ENCODE measurements at places on chromosomes 3 and 15.

DNA sequence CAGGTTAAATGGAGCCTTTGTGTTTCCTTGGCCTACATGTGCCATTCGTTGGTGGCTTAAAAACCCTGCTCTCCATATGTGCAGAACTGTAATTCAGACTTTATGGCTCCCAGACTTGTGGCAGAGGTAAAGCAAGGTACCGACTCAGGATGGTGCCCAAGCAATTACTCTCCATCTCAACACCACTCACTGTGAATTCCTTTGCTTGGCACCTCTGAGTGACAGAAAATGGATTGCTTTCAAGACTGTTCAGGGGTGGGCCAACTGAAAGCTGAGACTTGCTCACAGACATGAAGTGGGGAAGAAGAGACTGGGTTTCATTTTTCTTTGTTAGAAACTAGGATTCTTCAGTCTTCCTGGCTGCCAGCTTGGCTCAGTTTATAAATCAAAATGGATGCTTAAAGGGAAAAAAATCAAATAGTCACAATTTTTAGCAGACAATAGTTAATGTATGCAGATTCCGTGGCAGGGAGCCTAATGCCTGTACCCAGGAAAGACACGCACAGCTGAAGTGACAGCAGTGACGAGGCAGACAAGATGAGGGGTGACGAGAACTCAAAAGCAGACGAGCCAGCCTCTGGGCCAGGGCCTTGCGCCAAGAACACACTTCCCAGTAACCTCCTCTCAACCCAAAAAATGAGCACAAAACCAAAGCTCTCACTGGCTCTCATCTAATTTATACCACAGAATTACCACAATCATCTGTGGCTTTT, 207.9 kb upstream of the SLC2A2 start:
- DNase-seq: peak; percentile 37

DNA sequence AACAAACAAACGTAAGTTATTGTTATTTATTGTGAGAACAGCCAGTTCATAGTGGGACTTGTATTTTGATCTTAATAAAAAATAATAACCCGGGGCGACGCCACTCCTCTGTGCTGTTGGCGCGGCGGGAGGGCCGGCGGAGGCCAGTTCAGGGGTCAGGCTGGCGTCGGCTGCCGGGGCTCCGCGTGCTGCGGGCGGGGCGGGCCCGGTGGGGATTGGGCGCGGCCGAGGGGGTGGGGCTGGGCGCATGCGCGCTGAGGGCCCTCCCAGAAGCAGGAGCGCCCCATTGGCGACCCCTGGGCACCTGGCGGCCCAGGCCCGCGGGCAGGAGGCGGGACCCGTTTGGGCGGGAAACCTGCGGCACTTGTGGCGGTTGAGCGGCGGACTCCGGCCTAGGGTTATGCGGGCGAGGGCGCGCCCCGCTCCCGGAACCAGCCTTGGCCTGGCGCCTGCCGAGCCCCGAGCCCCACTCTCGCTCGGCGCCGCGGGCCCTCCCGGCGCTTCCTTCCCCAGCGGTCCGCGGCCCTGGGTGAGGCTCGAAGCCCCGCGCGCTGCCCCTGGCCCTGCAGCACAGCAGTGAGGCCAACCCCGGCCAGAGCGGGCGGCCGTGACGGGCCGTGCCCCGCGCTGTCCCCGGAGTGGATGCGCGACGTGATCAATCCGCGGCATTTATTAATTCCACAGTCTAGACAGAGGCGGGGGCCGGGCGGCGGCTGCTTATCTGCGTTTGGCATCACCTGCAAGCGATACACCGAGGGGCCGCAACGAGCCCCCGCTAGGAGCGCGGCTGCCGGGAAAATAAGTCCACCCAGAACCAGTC, 6.0 kb downstream of the ISL2 start:
- no peak for DNase-seq

GRCh38 chr3:154954757-154955156, 125.4 kb upstream of the MME start:
- no peak for DNase-seq

- DNase-seq: no peak
Observed at GRCh38 chr3:113136071-113136470, 75.3 kb upstream of the BOC start.

GRCh38 chr15:67178569-67179210, 75.8 kb downstream of the AAGAB start:
- DNase-seq: no peak

DNA sequence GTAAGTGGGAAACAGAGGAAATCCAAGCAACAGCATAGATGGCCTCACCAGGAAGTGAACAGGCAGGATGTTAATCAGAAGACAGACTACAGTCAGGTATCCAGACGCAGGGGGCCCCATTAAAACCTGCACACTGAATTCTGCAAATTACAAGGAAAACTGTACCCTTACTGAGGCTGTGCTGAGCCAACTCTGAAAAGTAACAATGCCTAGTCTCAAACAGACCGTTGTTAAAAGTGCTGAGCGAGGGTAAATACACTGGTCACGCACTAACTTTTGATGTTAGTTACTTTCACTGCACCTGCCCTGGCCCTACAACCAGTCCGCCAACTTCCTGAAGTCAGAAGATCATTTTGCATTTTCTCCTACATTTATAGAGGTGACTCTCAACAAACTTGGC, 1.0 kb downstream of the TAMM41 start:
- DNase-seq: no peak

DNA sequence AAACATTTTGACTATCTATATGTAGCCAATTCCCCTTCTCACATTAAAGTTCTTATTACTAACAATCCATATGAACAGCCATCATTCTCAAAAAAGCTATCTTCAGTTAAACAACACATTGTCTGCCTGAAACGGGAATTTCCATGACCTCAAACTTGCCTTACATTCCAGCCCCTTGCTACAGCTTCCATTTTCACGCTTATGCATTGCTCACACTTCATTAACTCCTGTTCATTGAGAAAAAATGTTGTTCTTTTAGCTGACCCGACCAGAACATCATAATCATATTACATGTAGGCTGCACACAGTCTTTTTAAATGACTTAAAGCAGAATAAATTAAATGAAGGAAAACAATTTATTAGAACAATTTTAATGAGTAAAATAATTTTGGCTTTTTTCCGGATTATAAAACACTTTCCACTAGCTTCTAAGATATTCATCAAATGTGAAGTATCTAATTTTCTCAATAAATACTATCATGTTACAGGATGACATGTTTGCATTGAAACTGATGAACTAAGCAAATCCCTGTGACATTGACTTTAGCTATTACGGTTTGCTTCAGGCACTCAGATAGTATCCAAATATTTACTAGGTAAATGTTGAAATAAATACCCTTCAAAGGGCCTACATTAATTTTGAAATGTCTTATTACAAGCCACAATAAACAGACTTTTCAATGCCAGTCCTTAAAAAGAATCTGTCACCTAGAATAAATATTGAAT, 49.9 kb downstream of the P3H2 start:
- no peak for DNase-seq

GRCh38 chr15:57823325-57823882, 116.9 kb downstream of the POLR2M start:
- no peak for DNase-seq

GRCh38 chr3:169118666-169119370, 544.7 kb downstream of the MECOM start:
- no peak for DNase-seq

- DNase-seq: no peak
Observed at GRCh38 chr3:43326891-43327581, 40.7 kb downstream of the SNRK start.

GRCh38 chr3:157573780-157574378, 70.7 kb upstream of the VEPH1 start:
- DNase-seq: no peak

GRCh38 chr15:25832158-25832557, 31.0 kb downstream of the ATP10A start:
- DNase-seq: no peak

DNA sequence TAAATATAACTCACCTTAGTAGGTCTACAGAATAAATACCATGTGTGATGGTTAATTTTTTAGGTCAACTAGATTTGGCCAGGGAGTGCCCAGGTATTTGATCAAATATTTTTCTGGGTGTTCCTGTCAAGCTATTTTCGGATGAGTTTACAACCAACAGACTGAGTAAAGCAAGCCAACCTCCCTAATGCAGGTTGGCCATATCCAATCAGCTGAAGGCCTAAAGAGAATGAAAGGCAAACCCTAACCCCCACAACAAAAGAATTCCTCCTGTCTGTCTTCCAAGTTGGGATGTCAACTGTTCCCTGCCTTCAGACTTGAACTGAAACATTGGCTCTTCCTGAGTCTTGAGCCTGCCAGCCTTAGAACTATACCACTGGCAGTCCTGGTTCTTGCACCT, 28.6 kb downstream of the TASOR start:
- no peak for DNase-seq

DNA sequence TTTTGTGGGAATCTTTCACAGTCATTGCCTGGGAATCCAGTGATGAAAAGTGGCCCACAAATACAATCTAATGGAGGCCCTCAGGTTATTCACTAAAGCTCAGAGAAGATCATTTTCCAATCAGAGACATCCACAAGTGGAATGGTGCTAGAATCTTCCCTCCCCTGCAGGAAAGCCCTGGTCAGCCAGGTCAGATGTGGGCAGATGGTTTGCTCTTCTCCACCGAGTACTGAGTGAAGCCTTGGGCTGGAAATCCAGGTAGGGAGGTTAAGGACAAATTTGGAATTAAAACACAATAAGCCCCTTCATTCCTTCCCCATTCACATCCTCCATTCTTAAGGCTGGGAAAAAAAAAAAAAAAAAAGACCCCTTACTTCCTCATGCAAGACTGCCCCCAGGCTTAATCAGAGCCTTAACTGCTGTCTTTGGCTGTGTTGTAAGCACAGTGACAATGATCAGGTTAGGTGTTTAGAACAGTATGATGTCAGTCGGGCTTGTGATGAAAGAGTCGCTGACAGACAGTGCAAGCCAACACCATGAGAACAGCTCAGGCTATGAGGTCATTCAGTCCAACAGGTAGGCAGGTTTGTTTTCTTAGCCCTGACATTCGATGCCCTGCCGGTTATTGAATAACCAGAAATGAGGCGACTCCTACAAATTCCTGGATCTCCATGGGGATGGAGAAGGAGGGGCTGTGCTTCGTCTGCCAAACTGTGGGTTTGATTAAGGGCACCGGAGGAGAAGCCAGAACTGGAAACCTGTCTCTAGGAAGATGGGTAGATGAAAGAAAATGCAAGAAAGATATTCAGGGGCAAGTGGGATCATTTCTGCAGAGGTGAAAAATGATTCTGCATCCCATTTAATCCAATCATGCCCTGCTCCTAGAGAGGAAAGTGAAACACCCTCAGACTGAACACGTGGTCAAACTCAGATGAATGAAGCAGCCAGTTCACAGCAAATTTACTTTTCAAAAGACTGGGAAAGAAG, 23.5 kb upstream of the HES1 start:
- DNase-seq: no peak

- no peak for DNase-seq
Observed at GRCh38 chr15:67083135-67083762, 17.8 kb downstream of the SMAD3 start.

GRCh38 chr3:58963928-58964503, 85.8 kb downstream of the CFAP20DC start:
- no peak for DNase-seq

- DNase-seq: no peak
Observed at GRCh38 chr15:88612186-88612796, 8.8 kb upstream of the AEN start.

GRCh38 chr3:153469162-153469561, 307.1 kb downstream of the RAP2B start:
- no peak for DNase-seq

GRCh38 chr3:150538324-150539208, 7.7 kb downstream of the SERP1 start:
- no peak for DNase-seq

DNA sequence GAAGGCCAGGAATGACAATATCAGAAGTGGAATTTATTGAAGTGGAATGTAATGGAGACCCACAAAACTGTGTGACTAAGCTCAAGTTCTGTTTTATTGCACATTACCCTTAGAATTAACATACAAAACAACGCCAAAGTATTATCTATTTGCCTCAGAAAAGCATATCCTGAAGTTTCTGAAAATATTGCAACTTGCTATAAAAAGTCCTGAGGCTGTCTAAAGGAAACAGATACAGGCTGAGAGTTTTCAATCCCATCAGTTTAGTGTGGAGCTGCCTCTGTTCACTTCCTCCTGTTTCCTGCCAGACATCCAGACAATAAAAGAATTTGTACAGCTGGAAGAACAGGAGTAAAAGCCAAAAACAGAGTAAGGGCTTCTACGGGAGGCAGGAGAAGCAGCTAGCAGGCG, 108.8 kb downstream of the FBN1 start:
- DNase-seq: no peak

GRCh38 chr3:120552184-120553172, 43.7 kb upstream of the NDUFB4 start:
- DNase-seq: no peak

DNA sequence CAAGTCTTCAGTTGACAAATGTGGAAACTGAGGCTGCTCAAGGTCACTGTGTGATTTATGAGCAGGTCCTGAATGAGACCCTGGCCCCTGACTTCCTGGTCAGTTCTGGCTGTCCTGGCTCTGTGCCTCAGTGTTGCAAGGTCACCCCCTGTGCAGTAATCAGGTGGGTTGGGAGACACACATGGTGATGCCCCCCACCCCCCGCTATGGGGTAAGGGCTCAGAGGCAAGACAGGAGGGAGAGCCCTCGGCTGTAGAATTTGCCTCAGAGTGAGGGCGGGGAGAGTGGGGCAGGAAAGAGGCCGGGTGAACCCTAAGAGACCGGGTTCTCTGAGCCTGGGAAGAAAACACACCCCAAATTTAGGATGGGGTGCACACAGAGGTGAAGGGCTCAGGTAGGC, 98.5 kb downstream of the MEGF11 start:
- no peak for DNase-seq

DNA sequence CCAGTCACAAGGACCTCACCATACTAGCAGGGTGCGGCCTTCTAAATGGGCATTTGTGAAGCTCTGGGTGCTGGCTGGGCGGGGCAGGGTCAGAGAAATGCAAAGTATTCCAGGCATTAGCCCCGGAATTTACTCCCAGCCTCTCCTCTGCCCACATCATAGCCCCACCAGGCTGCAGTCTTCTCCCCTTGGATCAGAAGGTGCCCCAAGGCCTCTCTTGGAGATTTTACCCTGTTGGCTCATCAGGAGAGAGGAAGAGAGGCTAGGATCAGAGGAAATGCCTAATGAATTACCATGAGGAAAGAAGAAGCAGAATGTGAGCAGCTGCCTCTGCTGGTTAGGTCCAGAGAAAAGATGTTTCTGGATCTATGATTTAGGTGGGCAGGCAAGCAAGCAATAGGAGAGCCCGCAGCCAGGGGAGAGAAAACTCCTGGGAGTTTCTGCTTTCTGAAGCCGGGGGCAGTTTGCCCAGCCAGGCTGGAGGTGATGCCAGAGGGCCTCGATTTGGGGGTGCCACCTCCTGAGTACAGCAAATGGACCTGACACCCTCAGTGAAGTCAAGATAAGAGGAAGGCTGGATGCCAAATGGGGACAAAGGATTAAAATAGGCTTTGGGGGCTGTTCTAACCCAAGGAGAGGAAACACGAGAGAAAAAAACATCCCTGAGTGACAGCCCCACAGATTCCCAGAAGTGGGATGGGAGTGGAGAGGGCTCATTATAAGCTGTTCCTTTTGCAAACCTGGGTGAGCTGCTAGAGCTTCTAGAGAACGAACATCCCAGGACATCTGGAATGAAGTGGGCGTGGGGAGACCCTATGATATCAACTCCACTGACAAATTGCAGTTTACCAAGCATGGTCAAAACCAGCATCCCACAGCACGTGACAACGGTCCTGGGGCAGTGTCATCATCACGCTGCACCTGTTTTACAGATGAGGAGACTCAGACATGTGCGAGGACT, 65.4 kb downstream of the BDH1 start:
- DNase-seq: no peak

Measured in caudate nucleus (tissue), 63 donors.